NCI-H1417 treated with DMSO at 0.1 percent for 48 hours (cell line): ENCODE measurements at places on chromosomes 2 and 18.

DNA sequence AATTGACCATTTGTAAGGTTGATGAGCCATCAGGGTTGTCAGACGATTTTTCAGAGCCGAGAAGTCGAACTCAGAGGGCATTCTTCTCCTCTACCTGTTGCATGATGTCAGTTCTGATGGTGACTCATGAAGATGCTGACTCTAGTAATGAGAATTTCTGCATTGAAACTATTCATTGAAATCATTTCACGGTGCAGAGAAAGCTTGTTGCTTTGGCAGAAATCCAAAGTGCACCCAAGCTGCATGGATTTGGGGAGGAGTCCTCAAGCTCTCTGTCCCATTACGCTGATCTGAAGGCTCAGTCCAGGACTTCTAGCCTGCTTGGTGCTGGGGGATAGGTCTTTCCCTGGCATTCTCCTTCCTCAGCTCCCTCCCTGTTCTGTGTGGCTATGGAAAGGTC lies 125.7 kb upstream of the PXDN start:
- no peak for DNase-seq

DNA sequence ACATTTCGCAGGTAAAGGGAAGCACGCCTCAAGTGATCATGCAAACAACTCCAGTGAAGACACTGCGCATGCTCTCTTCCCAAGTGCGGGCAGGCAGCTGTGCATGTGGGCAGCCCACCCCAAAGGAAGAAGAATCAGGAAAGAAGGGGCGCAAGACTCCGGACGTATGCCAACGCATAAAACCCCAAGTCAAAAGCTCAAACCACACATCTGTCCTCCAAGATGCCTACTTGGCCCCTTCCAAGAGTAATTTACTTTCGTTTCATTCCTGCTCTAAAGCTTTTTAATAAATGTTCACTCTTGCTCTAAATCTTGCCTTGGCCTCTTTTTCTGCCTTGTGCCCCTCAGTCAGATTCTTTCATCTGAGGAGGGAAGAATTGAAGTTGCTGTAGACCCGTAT lies 254.9 kb downstream of the PIEZO2 start:
- DNase-seq: no peak

DNA sequence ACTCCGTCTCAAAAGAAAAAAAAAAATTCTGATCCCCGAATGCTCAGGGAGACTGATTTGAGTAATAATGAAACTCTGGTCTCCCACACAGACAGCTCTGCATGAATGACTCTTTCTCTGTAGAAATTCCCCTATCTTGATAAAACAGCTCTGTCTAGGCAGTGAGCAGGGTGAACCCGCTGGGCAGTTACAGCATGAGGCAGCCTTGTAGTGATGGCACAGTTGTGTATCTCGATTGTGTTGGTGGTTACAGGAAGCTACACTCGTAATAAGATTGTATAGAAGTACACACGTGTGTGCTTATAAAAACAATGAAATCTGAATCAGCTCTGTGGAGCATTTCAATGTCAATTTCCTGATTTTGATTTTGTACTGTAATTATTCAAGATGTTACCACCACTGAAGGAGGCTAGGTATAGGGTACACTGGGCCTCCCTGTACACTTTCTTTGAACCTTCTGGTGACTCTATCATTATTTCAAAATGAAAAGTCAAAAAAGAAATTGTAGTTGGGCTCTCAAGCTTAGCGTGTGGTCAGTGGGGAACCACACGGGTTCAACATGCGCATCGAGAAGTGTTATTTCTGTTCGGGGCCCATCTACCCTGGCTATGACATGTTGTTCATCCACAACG lies 34.9 kb upstream of the ATP8B1 start:
- no peak for DNase-seq

- no peak for DNase-seq
Observed at GRCh38 chr2:147420947-147421675, 423.7 kb upstream of the ACVR2A start.

- DNase-seq: no peak
Observed at GRCh38 chr18:23689616-23690504, 607 bp downstream of the LAMA3 start.

- DNase-seq: no peak
Observed at GRCh38 chr2:168490946-168491605, 35.0 kb downstream of the CERS6 start.

DNA sequence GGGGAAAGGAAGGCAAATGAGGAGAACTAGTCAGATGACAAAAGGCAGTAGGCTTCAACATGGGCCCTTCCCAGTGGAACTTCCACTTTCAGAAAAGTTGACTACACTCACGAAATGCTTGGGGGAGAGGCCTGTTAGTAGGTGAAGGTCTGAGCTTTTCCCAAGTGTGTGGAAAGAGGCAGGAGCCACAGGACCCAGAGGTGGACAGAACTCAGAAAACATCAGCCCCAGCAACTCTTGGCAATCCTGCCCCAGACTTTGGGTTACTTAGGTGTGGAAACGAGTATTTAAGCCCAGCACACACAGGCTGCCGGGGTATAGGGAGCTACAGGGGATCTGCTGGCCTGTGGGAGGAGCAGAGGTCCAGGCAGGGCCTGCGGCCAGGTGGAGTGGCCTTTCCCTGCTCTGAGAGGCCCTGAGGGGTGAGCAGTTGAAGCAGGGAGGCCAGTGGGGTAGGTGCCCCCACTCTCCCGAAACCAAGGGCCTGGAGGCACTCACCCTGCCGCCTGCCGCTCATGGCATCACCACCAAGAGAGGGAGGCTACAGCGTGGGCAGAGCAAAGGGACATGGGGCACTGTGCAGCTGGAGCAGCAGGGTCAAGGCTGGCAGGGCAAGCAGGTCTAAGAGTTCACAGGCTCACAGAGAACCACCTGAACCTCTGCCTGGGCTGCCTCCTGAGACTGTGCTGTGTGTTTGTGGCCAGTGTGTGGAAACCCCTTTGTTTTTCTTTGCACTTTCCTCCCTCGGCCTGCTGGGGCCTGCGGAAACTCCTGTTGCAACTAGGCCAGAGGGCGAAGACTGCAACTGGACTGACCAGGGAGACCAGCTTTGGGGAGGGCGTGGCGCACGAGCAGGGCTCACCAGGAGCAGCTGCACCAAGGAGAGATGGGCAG lies 130.7 kb upstream of the SERTAD2 start:
- DNase-seq: no peak

GRCh38 chr2:150124739-150125138 lies 362.7 kb downstream of the RND3 start:
- no peak for DNase-seq

- no peak for DNase-seq
Observed at GRCh38 chr2:12170121-12170520, 423.7 kb downstream of the LPIN1 start.
